ENCODE measurements at places on chromosomes 6 and 20.

DNA sequence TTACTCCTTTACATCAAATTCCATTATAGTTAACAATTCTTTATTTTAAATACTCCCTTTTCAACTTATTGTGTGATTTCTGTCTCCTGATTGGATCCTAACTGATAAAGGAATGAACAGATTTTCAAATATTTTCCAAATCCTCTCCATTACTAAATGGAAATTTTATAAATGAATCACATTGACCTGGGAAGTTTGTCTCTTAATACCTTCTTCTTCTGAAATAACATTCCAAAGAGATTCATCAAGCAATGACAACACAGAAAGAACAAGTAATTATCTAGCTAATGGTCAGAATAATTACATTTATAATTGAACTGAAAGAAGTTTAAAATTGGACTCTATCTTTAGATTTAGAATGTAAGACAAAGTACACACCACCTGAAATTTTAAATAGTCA, 515.4 kb upstream of the PTCHD4 start:
- no peak for DNase-seq

- no peak for DNase-seq
Observed at GRCh38 chr20:60803335-60804055, 448.6 kb upstream of the CDH4 start.

DNA sequence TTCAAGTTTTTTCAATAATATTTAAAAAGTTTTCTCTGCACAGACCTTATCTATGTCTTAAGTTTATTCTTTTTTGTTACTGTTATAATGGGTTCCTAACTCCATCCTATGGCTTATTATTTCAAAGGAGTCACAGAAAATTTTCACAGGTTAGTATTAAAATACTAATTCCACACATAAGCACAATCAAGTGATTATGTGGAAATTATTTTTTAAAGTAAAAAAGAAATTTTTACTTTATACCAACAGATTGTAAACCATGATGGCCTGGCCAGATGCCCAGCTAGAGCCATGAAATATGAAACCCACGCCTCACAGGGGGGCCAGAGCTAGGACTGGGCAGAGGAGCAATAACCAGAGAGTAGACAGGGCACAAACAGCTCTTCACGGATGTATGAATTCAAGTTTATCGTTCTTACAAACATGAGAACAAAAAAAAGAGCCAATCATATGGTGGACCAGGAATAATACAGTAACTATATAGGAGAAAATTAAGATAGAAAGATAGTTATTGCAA, 34.0 kb downstream of the NUDT3 start:
- DNase-seq: no peak

- no peak for DNase-seq
Observed at GRCh38 chr6:109024784-109025183, 69.9 kb downstream of the SESN1 start.

GRCh38 chr6:41892921-41893564, 2.1 kb downstream of the USP49 start:
- DNase-seq: no peak

- DNase-seq: no peak
Observed at GRCh38 chr20:58212636-58213035, 15.8 kb downstream of the ANKRD60 start.

DNA sequence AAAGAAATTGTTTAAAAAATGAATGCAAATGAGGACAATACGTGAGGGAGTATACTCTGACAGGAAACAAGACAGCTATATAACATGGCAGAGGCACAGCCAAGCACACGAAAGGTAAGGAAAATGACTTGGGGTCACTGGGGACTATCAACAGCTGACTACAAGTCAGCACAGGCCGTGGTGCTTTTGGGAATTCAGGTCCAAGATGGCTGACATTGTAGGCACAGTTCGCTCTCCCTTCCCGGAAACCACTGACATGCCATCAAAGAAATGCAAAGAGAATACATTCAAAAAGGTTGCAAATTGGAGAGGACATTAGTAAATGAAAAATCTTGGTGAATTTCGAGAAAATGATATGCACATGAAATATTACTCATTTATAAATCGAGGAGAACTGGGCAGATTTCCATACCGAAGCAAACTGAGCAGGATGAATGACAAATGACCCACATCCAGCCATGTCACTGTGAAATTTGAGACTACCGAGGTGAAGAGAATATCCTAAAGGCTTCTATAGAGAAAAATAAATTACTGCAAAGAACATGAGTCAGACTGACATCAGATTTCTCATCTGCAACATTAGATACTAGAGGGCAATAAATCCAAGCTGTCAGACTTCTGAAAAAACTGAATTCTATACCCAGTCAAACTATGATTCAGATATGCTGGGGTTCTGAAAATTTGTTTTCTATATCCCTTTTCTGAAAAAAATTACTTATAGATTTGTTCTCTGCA, 391.1 kb downstream of the BTBD9 start:
- no peak for DNase-seq

DNA sequence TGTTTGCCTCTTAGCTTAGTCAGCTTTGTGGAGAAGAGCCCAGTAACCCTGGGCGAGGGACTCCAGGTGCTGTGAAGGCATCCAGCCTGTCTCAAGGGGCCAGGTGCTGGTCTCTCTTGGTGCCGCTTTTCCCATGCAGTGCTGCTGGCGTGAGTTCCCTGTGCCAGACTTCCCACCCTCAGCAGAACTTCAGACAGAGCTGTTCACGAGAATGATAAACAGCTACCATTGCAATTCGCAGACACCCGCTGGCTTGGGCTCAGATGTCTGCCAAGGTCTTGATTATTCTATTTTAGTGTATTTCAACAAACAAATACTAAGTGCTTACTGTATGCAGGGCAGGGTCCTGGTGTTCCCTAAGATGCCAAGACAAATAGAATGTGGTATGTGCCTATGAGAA, 57.7 kb downstream of the RNF217 start:
- DNase-seq: no peak

GRCh38 chr20:59375541-59375940, 75.1 kb downstream of the EDN3 start:
- DNase-seq: no peak

DNA sequence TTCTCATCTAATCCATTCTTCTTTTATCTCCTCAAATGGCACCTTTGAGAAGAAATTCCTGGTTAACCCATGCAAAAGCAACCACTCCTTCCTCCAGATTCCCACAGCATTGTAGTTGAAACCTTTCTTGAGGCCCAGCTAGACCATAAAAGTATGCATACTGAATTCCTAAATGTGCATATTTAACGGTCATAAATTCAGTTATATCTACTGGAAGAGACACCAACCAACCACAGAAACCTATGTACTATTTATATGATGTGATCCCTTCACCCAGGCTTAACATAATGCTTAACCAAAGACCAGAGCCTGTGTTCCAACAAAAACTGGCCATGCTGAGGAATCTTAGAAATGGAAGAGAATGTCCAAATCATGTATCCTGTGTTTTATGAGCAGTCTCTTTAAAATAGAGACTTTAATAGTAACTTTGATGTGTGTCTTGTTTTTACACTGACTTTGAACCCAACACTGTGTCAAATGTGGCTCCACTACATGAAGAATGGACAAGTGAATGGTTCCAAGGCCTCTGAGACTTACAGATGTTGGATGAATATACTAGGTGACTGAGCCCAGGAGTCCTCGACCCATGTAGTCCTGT, 11.4 kb upstream of the TAF8 start:
- DNase-seq: no peak

GRCh38 chr6:110287462-110288341, 70.4 kb downstream of the METTL24 start:
- DNase-seq: no peak

DNA sequence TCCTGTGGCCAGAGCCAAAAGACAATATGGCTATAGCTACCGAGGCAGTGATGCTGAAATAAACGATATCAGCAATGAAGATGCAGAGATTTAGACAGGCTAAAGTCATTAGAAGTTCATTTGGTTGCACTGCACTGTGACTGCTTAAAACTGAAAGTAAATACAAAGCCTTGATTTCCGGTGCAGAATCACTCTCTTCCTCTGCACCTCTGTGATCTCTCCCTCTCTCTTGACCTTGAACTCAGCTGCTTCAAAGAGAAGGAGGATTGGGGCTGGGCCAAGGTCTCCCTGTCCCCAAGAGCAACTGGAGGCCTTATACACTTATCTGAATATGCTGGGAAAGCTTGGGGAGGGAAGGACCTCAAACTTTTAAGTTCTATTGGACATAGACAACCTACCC, 34.6 kb upstream of the SPACA1 start:
- no peak for DNase-seq

GRCh38 chr6:133062696-133063306, 178.4 kb upstream of the EYA4 start:
- no peak for DNase-seq

- no peak for DNase-seq
Observed at GRCh38 chr20:4544765-4545164, 176.9 kb upstream of the PRND start.

DNA sequence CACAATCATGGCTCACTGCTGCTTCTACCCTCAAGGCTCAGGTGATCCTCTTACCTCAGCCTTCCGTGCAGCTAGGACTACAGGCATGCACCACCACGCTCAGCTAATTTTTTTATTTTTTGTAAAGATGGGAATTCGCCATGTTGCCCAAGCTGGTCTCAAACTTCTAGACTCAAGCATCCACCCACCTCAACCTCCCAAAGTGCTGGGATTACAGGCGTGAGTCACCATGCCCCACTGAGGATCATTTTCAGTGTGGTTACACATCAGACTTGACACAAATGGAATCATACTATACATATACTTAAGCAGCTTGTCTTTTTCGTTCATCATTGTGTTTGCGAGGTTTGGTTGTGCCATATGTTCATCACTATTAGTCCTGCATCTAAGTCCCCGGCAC, 26.6 kb downstream of the ZC3H12D start:
- DNase-seq: no peak

GRCh38 chr6:127076466-127076865, 42.0 kb upstream of the RSPO3 start:
- no peak for DNase-seq

DNA sequence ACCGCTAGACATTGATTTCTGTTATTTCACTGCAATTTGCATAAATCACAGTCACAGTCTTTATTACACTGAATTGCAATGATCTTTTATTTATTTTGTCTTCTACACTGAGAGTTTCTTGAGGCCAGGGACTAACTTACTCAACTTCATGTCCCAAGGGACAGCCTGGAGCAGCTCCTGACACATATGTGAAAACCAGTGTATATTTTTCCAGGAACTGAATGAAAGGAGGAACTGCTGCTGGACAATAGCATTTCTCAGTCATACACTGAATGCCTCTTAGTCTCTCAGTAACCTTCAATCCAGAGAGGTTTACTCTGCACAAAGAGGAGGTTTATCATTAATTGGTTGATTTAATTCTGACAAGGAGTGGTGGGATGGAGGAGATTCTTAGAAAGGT, 5.9 kb downstream of the F13A1 start:
- DNase-seq: no peak

DNA sequence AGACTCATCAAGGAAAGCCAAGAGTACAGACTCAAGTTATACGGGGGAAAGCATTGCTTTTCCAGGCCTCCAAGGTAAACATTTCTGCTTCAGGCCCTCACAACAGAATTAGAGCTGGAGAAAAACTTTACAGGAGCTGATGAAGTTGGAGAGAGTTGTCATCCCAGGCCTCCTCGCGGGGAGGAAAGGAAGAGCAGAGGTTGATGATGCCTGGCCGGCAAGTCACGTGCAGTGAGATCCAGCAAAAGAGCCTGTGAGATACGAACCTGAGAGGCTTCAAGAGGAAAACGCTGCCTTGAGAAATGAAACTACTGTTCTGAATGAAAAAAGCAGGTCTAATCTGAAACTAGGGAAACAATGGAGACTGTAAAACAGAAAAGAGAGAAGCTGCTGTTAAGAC, 122.9 kb downstream of the FAM120B start:
- no peak for DNase-seq

- no peak for DNase-seq
Observed at GRCh38 chr6:42104095-42104803, 38.2 kb downstream of the C6orf132 start.

DNA sequence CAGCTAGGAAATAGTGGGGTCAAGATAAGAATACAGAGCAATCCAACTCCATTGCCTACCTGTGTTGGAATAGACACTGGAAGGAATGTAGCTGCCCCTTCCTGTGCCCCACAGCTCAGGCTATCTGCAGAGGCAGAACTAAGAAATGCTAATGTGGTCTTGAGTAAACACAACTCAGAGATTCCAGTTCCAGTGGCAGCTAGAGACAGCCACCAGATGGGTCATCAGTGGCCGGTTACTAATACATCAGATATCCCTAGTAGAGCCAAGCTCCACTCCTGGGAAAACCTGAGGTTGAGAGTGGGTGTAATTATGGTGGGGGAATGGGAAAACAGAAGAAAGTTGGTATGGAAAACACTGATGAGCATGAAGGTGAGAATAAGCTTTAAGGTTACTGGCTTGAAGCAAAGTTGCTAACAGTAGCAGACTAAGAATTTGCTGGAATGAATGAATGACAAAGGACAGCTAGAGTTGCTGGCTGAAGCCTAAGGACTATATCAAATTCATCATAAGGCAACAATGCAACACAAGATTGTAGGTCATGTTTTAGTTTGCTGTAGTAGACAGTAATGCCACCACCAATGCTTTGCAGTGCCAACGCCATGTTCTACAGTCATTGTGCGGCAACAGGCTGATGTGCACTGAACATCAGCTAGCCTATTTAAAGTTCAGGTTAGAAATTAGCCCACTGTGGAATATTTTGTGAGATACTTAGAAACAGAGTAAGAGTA, 28.3 kb upstream of the FAM83C start:
- DNase-seq: no peak

DNA sequence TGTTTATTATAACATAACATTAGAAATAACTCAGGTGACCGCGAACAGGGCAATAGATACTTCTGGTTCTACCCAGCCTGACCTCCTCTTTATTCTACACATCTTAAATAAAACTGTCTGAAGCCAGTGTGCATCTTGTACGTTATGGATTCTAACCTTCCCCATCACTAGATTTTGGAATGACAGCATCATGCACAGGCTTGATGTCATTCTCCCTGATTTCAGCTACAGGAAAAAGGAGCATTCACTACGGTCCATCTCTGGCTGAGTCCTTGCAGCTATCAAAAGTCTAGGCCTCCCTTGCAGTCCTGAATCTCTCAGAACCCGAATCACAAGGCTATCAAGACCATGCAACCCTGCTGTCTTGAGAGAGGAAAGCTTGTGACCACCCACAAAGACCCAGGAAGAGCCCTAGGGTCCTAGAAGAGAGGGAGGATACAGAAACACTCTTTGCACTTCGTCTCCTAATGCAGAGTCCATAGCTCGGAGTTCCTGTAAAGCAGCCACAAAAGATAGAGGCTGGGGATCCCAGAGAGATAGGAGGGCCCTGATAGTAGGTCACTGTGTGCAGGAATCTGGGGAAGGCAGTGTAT, 845 bp downstream of the HLA-DPA1 start:
- no peak for DNase-seq

GRCh38 chr6:23532227-23532626, 593.8 kb upstream of the NRSN1 start:
- DNase-seq: no peak

- no peak for DNase-seq
Observed at GRCh38 chr6:150293019-150293418, 75.8 kb upstream of the IYD start.

DNA sequence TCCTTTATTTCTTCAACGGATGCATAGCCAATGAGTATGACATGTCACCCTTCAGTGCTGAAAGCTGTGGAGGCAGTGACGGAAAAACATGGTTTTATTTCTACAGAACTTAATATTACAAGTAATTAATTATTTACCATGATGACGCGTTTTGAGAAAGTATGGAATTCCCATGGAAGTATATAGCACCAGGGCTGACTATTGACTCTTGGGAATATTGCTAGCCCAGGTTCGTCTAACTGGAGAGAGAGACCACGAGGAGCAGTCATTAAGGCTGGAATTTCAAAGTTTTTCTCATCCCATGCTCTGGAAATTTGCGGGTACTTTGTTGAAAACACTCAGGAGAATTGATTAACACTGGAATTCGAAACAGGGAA, 155.2 kb upstream of the PRSS16 start:
- DNase-seq: no peak

All from thoracic aorta (tissue), 2 donors.